Stimulated activated CD4-positive, alpha-beta T cell treated with anti-CD3 and anti-CD28 coated beads, Interleukin-12 subunit alpha, Interleukin-12 subunit beta, amount 100 ng/mL, for 4 hours (primary cell): ENCODE measurements at places on chromosomes 2 and 18.

GRCh38 chr2:66531155-66531554 lies 96.2 kb downstream of the MEIS1 start:
- DNase-seq = no peak

DNA sequence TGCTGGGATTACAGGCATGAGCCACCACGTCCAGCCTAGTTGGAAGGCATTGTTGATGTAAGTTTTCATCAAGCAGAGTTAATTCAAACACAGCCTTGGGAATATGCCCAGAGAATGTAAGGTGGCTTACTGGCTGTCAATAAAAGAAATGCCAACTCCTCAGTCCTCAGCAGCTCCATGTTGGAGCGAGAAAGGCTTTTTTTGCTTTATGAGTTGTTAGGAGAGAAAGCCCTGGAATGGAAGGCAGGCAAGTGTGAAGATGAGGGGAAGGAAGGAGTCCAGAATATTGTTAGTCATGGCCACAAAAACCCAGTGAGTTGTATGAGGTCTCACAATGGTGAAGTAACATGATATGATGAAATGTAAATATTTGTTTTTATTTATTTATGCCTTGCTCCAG lies 57.1 kb downstream of the MAP4K4 start:
- no peak for DNase-seq

- DNase-seq = no peak
These were observed 11.8 kb downstream of the NCAPH start for GRCh38 chr2:96347395-96347794.

DNA sequence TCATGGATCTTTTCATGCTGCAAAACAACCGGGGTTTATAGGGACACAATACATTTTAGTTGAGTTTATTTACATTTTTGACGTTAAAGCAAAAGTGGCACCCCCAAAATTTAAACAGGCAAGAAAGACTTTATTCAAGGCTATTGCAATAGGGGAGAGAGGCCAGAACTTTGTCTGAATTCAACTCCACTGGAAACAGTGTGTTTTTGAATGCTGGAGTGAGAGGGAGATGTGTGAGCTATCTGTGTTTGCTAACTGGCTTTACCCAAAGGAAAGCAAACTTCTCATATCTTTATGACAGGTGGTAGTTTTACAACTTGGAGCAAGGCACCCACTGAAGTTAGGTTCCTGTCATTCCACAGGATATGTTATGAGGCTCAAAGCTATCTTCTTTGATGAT lies 207.4 kb downstream of the AGPS start:
- DNase-seq = no peak

GRCh38 chr18:7437870-7438269 lies 129.2 kb upstream of the PTPRM start:
- DNase-seq = no peak

DNA sequence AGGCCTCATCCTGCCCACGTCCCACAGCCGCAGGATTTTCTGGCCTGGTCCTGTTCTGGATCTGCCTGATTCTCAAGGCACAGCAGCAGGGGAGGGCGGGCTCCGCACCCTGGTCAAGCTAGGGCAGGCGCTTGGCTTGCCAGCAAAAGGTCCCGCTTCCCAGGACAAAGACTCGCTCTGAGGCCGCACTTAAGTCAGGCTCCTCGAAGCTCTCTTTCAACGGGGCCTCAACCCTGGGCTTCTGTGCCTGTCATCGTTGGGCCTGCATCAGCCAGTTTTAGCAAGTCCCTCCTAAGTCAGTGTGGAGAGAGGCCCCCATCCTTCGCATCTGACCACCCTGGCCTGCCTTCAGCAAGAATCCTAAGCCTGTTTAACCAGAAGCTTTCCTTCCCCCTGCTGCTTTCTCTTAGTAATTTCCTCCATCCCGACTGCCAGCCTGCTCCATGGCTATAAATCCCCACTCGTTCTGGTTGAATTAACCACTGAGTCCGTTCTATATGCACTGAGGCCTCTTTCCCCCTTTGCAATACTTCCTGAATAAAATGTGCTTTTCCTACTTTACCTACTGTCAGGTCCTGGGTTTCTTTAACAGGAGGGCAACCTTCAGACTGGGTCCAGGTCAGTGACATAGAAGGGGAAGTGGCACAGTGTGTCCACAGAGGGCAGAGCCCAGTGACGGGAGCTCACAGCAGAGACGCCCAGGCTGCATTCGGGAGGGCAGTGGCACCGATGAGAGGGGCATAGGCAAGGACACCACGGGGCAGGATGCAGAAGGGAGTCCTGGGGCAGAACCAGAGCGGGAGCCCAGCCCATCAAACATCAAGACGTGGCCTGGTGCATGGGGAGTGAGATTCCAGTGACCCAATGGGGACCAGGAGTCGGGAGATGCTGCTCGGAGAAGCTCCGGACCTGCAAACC lies 62.7 kb downstream of the SP110 start:
- DNase-seq = no peak
